Mesendoderm (in vitro differentiated cells): ENCODE measurements at places on chromosomes 13 and 19.
A peak's percentile ranks its signal among the peaks of the same experiment; 100 is the strongest.

GRCh38 chr13:85170372-85170771, 628.8 kb downstream of the SLITRK6 start:
- no peaks in the 10 kb centered on the region for H3K27me3 ChIP-seq
- no peaks in the 10 kb centered on the region for H3K4me1 ChIP-seq
- no peak for DNase-seq
- no peaks in the 10 kb centered on the region for H3K36me3 ChIP-seq
- no peak overlapping the region for H3K4me3 ChIP-seq
- no peak overlapping the region for H3K27ac ChIP-seq

DNA sequence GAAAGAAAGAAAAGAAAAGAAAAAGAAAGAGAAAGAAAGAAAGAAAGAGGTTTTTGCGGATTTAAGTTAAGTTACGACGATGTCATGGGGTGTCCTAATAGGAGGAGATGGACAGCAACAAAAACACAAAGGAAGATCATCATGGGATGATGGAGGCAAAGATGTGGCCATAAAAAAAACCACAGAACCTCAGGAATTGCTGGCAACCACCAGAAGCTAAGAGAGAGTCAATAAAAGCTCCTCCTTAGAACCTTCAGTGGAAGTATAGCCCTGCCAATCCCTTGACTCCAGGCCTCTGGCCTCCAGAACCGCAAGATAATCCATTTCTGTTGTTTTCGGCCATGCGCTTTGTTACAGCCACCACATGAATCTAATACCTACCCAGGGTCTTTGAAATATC, 11.5 kb downstream of the PLEKHA4 start:
- H3K27me3 ChIP-seq: no peaks in the 10 kb centered on the region
- H3K4me1 ChIP-seq: no peaks in the 10 kb centered on the region
- DNase-seq: no peak

GRCh38 chr19:13669780-13670355, 94.5 kb upstream of the MRI1 start:
- no peak overlapping the region for H3K27ac ChIP-seq
- H3K4me1 ChIP-seq: no peaks in the 10 kb centered on the region
- no peaks in the 10 kb centered on the region for H3K27me3 ChIP-seq
- no peaks in the 10 kb centered on the region for H3K36me3 ChIP-seq
- no peak overlapping the region for H3K4me3 ChIP-seq
- no peak for DNase-seq

GRCh38 chr19:10228920-10229319, 2.2 kb downstream of the S1PR2 start:
- H3K27ac ChIP-seq: no peak overlapping the region
- H3K4me3 ChIP-seq: no peak overlapping the region
- no peaks in the 10 kb centered on the region for H3K4me1 ChIP-seq
- H3K27me3 ChIP-seq: no peaks in the 10 kb centered on the region
- DNase-seq: peak; percentile 80

- peak within 1 kb of the TSS; percentile 41 for H3K4me3 ChIP-seq
- H3K36me3 ChIP-seq: no peaks in the 10 kb centered on the region
- no peak within 1 kb of the TSS for H3K27ac ChIP-seq
- DNase-seq: peak; percentile 91
- H3K4me1 ChIP-seq: no peaks in the 10 kb centered on the region
- peaks cover 39% of the 10 kb centered on the region for H3K27me3 ChIP-seq
These were observed at the start of gene FGF9 for GRCh38 chr13:21670883-21671619. FGF9 (plus strand) TSS chr13:21671073; CDS start chr13:21671913, 840 bp downstream.

DNA sequence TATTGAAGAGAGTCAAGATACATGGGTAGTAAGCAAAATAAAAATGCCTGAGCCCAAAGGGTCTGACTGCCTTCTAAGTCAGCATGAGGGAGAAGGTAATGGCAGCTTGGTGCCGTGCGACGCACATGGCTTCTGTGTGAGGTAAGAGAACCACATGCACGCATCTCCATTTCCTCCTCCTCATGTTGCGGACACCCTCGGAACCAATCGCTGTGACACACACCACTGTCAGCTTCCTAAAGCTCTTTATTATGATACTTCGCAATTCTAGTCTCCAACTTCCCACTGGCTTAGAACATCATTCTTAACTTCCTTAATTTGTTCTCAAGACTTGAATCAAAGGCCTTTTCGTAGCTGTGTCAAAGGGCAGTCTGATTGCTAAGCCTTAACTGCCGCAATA, 170.1 kb downstream of the OXGR1 start:
- no peaks in the 10 kb centered on the region for H3K36me3 ChIP-seq
- H3K4me1 ChIP-seq: no peaks in the 10 kb centered on the region
- H3K4me3 ChIP-seq: no peak overlapping the region
- no peaks in the 10 kb centered on the region for H3K27me3 ChIP-seq
